ENCODE measurements at places on chromosomes 3 and 15.

GRCh38 chr3:24229468-24230221, 265.0 kb downstream of the THRB start:
- no peak for DNase-seq

DNA sequence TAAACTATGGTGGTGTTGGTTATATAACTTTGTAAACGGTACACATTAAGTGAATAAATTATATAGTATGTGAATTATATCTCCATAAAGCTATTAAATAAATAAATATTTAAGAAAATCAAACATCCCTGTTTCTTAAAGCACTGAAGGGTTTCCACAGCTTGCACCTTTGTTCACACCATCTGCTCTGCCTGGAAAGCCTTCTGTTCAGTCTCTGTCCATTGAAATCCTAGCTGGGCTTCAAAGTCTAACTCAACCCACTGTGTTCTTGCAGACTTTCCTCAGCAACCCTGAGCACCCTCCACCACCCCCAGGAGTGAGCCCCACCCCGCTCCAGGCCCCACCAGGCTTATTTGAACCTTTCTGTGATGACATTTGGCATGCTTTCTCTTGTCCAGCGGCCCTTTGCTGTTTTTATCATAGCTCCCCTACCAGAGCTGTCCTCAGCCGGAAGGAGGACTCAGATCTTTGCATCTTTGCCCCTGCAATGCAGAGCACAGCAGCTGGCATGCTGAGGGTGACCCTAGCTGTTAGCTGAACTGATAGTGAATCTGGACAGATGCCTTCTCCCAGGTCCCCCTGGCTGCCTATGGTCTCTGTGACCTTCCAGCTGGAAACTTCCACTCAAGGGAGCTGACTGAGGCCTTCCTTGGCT, 105.2 kb downstream of the DAPK2 start:
- DNase-seq: no peak

DNA sequence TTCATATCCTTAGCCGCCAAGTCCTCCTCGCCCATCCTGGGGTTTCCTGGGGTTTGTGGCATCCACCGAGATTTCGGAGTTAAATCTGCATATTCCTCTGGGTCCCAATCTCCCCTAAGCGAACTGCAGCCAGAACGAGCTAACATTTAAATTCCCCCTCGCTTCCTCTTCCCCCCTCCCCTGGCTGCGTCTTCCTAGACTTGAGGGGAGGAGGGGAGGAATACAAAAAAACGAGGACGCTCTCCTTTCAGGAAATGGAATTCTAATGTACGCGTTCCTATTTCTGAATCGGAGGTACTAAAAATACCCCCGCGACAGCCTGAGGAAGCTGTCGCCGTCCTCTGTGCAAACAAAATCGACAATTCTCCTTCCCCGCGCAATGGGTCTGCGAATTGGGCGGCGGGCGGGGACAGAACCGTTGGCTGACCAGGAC, 5.6 kb downstream of the FEZF2 start:
- no peak for DNase-seq

- no peak for DNase-seq
These were observed 41.8 kb downstream of the CHCHD6 start for GRCh38 chr3:126745760-126746394.

GRCh38 chr3:77254967-77255831, 215.3 kb downstream of the ROBO2 start:
- no peak for DNase-seq

GRCh38 chr15:83115831-83116565, 8.6 kb downstream of the TM6SF1 start:
- no peak for DNase-seq

DNA sequence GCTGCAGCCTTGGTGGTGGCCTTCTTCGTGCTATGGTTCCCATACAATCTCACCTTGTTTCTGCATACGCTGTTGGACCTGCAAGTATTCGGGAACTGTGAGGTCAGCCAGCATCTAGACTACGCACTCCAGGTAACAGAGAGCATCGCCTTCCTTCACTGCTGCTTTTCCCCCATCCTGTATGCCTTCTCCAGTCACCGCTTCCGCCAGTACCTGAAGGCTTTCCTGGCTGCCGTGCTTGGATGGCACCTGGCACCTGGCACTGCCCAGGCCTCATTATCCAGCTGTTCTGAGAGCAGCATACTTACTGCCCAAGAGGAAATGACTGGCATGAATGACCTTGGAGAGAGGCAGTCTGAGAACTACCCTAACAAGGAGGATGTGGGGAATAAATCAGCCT, 10.4 kb downstream of the CYP8B1 start:
- no peak for DNase-seq

- DNase-seq: no peak
These were observed 108.8 kb downstream of the ARNT2 start for GRCh38 chr15:80512726-80513660.

GRCh38 chr3:40097131-40098117, 212.1 kb upstream of the EIF1B start:
- no peak for DNase-seq
